ENCODE measurements at places on chromosomes 13 and 19.
A peak's percentile ranks its signal among the peaks of the same experiment; 100 is the strongest.

- DNase-seq = no peak
Observed at GRCh38 chr19:6396305-6396704, 3.3 kb upstream of the GTF2F1 start.

DNA sequence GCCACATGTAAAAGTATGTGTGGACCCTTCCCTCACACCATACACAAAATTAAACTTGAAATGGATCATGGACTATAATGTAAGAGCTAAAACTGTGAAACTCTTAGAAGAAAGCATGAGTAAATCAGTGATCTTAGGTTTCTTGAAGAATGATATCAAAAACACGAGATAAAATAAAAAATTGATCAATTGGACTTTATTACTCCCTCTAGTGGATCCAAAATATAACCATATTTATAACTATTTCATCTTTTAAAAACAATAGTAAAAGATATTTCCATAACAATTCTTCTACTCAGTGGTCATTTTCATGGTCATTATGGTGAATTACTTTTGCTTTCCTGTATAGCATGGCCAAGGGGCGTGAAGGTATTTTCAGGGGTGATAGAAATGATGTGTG is 174.6 kb upstream of the LSM14A start:
- DNase-seq = no peak

GRCh38 chr19:34345947-34346351 is 19.0 kb upstream of the GPI start:
- peak; percentile 70 for DNase-seq

GRCh38 chr19:570937-571565 is 1.3 kb upstream of the BSG start:
- DNase-seq = no peak

GRCh38 chr19:9801976-9802375 is 16.9 kb downstream of the FBXL12 start:
- DNase-seq = no peak

DNA sequence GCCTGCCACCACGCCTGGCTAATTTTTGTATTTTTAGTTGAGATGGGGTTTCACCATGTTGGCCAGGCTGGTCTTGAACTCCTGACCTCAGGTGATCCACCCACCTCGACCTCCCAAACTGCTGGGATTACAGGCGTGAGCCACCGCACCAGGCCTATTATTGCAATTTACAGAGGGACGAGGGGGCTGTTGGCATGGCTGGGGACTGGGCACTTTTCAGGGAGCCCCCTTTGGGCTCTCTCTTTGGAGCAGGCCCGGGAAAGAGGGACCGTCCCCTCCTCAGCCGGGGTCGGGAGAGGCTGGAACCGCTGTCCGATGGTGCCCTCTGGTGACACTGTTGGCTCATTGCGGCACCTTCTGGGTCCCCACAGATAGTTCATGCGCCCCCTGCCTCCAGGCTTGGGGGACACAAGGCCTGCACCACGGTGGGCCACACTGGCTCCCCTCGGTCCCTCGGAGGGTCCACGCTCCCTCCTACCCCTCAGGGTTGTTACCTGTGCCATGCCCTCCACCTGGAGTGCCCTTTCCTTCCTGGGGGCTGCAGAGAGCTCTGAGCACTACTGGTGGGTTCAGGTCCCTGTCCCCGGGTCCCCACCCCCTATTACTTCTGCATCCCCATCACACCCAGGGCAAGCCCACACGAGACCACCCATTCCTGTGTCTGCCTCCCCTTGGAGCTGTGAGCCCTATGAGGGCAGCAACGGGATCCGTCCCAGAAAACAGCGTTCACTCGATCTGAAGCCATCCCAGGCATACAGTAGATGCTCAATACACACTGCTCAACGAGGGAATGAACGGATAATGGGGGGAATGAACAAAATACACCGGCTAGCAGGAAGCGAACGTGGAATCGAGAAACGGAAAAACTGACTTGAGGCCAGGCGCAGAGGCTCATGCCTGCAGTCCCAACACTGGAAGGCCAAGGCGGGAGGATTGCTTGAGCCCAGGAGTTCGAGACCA is 12.5 kb downstream of the FEM1A start:
- DNase-seq = peak; percentile 73

DNA sequence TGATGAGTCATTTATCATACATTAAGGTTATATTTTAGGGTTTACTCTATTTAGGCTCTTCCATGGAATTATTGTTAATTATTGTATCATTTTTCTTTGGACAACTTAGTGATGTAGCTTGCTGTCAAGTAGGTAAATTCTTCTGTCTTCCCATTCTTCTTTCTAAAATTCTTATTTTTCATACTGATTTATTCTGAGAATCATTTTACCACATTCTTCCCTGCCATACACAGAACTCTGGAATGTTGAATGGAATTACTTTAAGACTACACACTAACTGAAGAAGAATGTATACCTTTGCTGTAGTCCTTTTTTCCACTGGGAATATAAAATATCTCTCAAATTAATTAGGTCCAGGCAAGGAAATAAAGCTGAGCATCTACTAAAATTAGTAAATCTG is 24.5 kb upstream of the SLC7A1 start:
- DNase-seq = no peak

DNA sequence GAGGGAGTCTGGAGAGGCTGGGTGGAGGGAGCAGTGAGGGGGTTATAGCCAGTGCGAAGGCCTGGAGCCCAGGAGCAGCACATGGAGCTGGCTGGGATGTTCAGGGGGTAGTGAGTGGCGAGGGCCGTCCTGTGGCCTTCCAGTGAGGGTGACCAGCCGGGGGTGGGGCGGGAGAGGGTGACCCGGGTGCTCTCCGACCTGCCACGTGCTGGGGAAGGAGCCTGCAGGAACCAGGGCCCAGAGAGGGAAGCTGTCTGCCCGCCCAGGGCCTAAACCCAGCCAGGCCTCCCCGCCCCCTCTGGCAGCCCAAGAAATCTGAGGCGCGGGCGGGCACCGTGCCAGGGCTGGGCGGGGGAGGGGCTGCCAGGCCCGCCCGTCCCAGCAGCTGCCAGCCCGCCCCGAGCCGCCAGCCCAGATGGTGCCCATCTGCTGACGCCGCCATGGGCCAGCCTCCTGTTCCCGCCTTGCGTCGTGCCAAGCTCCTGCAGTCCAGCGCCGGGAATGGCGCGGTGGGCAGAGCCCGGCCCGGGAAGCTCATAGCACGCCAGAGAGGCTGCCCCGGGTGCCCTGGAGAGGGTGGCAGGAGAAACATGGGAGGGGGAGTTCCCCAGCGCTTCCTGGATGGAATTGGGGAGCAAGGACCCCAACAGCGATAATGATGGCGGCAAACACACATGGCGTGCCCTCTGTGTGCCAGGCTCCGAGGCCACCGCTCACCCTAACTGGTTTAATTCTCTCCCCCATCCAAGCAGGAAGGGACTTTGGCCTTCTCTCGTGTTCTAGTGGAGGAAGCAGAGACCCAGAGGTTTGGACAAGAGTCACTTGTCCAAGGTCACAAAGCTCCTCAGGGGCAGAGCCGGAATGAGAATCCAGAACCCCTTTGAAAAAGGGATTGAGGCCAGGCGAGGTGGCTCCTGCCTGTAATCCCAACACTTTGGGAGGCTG is 21.5 kb downstream of the NFIC start:
- DNase-seq = no peak

GRCh38 chr13:93244141-93244917 is 17.7 kb downstream of the GPC6 start:
- DNase-seq = no peak

GRCh38 chr13:48857576-48857975 is 118.1 kb upstream of the FNDC3A start:
- DNase-seq = no peak

DNA sequence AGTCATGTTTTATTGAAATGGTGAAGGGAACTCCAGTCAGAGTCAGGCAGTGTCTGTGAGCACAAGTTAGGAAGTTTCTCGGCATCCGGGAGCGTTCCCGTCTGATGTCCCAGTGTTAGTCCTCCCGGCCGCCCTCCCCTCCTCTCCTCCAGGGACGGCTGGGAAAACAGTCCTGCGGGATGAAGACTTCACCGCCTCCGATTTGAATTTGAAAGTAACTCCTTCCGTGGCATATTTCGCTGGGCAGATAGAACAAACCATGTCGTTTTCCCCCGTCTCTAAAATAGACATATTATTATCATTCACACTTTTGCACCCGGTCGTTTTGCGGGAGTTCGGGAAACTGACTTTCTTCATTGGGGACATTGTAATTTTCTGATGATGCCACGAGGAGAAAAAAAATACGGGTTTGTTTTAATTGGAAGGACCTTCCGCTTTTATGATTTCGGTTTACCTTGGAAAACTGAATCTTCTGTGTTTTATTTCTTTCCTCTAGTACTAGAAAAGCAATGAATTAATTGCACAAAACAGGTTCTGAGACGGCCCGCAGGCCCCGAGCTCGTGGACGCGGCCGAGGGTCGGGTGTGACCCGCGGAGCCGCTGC is 76.6 kb downstream of the ZIC5 start:
- no peak for DNase-seq
